GM18507 (cell line): ENCODE measurements at places on chromosomes 16 and 17.
A peak's percentile ranks its signal among the peaks of the same experiment; 100 is the strongest.

DNA sequence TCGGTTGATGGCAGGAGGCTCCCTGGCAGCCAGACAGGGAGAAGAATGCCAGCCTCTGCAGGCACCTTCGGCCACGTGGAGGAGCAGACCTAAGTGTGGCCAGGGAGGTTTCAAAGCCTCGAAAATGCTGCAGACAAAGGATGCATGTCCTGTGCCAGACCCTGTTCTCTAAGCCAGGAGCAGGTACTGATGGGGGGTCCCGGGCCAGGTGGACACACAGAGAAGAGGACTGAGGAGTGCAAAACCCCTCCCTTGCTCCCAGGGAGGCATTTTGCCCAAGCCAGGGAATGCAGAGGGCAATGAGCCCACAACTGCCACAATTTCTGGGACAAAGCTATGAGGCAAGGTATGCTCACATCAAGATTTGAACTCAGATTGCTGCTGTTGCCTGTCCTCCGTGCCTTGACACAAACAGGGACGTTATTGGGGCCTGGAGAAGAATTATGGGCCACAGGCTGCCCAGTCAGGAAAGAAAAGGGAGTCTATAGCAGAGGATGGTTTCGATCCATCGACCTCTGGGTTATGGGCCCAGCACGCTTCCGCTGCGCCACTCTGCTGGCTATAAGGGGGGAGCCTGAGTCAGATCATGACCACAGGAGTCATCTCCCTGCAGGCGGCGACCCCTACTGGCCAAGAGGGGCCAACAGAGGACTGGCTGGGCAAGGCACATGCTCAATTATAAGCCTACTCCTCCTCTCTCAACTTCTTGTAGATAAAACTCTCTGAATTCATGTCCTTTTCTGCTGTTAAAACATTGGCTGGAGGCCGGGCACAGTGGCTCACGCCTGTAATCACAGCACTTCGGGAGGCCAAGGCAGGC lies 25.1 kb upstream of the FOXK2 start:
- DNase-seq, result peak; percentile 81

DNA sequence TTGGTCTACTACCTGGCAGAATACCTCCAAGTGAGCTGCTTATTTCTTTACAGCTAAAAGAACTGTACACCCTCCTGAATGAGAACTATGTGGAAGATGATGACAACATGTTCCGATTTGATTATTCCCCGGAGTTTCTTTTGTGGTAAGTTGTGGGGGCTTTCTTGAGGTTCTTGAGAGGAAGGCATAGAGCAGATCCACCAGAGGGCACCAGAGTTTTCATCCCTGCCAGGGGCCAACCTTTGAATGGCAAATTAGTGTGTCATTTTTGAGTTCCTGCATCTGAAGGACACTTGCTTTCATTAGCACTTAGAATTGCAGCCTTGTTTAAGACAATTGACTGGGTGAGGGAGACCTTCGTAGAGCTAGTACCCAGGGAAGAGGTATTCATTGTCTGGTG lies 35.0 kb downstream of the NMT1 start:
- DNase-seq, result no peak

GRCh38 chr17:5035315-5035714 lies at the start of gene SLC52A1:
Gene SLC52A1, minus strand, starts transcription at chr17:5035426. Its CDS starts 820 bp downstream, at chr17:5034606.
- DNase-seq, result no peak

- DNase-seq, result no peak
Measured at GRCh38 chr17:71790791-71791190, 330.0 kb upstream of the SOX9 start.

GRCh38 chr17:36127911-36128310 lies 24.3 kb downstream of the CCL4 start:
- DNase-seq, result no peak

GRCh38 chr16:9614389-9614788 lies 522.9 kb downstream of the HAPSTR1 start:
- DNase-seq, result no peak

- no peak for DNase-seq
Measured at GRCh38 chr16:81497690-81498089, 53.1 kb downstream of the CMIP start.

DNA sequence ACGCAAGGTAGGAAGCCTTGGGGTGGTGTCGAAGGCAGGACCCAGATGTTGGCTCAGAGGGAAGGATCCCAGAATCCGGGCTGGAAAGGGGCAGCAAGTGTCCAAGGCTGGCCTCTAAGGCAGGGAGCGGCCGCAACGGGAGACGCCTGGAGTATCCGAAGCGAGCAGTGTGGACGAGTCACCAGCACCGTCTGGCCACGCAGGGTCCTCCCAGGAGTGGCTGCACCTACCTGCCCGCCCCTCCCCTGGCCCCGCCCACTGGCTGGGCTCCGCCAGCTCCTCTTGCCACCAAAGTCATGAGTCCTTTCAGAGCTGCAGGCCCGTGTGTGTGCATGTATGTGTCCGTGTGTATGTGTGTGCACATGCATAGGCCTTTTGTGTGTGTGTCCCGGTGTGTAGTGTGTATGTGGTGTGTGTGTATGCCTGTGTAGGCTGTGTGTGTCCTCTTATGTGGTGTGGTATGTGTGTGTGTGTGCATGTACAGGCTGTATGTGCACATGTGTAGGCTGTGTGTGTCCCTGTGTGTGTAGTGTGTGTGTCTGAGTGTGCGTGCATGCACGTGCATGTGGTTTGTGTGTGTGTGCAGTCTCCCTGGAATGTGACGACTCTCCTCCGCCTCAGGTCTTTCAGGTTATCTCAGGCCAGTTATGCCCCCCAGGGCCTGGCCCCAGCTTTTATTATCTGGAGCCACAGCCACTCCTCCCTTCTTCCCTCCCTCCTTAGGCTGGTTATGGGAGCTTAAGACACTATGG lies at the start of gene PRSS8:
Gene PRSS8, minus strand, starts transcription at position 193 of the 752 bp plus-strand sequence. CDS start 229 bp downstream, outside the sequence.
- DNase-seq, result no peak

- DNase-seq, result no peak
Measured at GRCh38 chr16:66360624-66361324, 5.7 kb upstream of the CDH5 start.

GRCh38 chr17:76155988-76156661 lies 15.1 kb upstream of the FOXJ1 start:
- no peak for DNase-seq

GRCh38 chr17:74490716-74491115 lies 24.3 kb downstream of the CD300A start:
- DNase-seq, result no peak

- no peak for DNase-seq
Measured at GRCh38 chr16:1291576-1291974, 17.9 kb upstream of the UBE2I start.

- DNase-seq, result no peak
Measured at GRCh38 chr16:2493605-2494004, 18.7 kb downstream of the TBC1D24 start.

- DNase-seq, result no peak
Measured at GRCh38 chr16:49478107-49478506, 104.5 kb downstream of the C16orf78 start.

- no peak for DNase-seq
Measured at GRCh38 chr17:4769628-4770027, 2.1 kb upstream of the TM4SF5 start.

DNA sequence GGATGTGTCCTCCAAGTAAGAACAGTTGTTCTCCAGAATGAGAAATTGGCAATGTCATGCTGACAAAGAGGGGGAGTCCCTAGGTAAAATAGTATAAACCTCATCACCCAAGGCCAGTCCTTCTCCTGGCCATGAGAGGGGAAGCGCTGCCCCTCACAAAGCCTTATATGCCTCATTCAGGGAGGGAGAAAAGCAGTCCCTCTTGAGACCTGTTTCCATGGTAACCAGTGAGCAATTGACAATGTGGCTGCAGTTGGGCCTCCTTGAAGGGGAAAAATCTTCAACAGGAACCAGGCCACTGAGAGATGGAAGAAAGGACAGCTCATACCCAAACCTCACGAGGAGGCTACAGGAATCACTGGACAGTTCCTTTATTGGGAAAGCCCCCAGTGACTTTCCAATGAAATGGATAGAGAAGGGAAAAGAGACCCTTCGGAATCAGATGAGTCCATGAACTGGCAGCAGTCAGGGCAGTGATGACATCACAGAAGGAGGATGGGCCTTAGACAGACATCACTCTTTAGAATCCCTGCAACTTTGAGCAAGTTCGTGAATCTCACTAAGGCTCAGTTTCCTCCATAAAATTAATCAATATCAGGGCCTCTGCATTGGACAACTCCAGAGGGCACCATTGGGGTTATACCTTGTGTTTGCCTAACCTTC lies 275.7 kb downstream of the TOX3 start:
- no peak for DNase-seq

DNA sequence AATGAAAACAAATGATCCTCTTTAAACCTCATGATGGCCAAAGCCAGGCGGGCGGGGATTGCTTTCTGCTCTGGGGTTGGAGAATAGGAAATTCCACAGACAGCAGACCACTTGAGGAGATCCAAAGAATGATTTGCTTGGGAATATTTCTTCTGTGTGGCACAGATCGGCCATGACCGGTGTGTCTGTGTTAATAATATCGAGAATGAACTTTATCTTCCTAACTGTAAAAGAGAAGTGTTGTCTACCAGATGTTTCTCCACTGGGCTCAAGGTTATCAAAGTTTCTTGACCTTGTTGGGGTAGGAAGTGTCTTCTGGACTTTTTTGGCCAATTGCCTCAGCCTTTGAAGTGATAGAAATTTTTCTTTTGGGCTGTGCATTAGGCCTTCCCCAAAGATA lies 186.6 kb upstream of the ZFHX3 start:
- no peak for DNase-seq

DNA sequence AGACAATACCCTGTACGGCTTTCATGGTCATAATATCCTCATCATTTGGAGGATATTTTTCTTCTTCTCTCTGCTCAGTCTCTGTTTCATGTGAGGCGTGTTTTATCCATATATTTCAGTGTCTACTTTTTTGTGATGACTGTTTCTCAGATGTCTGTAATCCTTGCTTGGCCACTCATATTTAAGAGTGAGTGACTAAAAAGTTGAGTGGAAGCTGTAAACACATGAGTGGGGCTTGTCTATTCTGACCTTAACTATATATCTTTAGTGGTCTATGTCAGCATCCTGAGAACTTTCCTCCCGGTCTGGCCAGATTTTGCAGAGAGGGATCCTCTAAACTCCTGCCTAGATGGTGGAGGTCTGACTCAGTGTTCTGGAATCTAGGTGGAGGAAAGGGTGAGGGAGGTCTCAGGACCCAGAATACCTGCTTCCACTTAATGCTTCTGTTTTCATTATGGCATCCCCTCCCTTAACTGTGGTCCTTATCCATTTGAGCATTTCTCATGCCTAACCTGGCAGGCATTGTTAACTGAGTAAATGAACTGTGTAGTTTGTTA lies 6.0 kb downstream of the DDX19B start:
- DNase-seq, result no peak
